ENCODE measurements at places on chromosomes 6 and 20. TPM values are rescaled to one million over a fixed set of nuclear protein-coding genes. Genes with fewer than 3 reads are reported as not detected.
A peak's percentile ranks its signal among the peaks of the same experiment; 100 is the strongest.

DNA sequence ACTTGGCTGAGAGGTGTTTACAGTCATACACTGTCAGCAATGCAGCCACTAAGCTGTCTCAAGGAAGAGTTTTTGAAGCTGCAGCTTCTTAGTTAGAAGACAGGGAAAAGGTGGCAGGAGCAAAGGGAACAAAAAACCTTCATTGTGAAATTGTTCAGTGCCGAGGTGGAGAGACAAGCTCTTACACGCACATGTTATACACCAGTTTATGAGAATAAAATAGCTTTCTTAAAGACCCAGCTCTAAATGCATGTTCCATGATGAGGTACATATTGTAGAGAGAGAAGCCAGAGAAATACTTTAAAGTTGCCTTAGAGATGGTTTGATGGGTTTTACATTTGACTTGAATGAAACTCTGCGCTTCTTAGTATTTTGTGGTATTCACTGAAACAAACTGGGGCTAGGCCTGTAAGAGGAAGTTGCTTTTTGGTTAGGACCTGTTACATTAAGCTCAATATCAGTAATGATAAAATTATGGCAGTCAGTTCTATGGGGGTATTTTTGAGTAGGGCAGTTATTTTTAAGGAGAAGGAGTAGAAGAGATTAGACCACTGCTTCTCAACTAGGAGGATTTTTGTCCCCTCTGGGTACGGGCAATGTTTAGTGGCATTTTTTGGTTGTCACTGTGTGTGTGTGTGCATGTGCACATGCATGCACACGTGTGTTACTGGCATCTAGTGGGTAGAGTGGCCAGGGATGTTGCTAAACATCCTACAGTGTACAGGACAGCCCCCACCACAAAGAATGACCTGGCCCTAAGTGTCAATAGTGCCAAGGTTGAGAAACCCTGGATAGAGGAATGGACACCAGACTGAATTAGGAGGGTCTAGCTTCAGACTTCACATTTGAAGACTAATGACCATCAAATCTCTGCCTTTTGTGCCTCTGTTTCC, 9.8 kb downstream of the NEDD9 start:
- no peak for DNase-seq

GRCh38 chr6:167497428-167498056, 172.7 kb downstream of the TTLL2 start:
- no peak for DNase-seq

GRCh38 chr6:66226109-66226508, 519.1 kb upstream of the EYS start:
- peak; percentile 19 for DNase-seq

DNA sequence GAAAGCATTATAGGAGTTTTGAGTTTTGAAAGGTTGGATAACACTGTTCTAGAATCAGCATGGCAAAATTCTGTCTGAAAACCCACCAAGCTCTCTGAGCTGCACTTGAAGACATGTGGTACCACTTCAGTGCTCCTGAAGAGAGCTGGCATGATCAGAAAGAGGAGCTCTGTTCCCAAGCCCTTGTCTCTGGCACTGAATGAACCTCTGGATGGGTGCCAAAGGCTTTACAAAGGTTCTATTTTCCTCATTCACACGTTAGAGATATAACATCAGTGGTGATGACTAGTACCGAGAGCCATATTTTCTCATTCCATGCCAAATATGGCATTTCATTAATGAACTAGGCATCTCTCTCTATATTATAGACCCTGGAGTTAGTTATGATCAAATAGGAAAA, 301.8 kb upstream of the ID4 start:
- no peak for DNase-seq

Gene EHMT2
- total RNA-seq: 120 TPM

Gene SLC35D3
- total RNA-seq: 2.4 TPM

Gene PPT2
- total RNA-seq: 147 TPM
